ENCODE measurements at places on chromosomes 7 and 10.

GRCh38 chr10:86293396-86293791 lies 73.2 kb downstream of the GRID1 start:
- DNase-seq, result no peak

- no peak for DNase-seq
These were observed 110.6 kb upstream of the EFCAB10 start for GRCh38 chr7:105691680-105692564.

GRCh38 chr10:59240582-59241183 lies 64.2 kb downstream of the PHYHIPL start:
- no peak for DNase-seq

GRCh38 chr7:16114633-16115032 lies 306.7 kb downstream of the CRPPA start:
- DNase-seq, result no peak
